Activated CD8-positive, alpha-beta memory T cell treated with anti-CD3 and anti-CD28 coated beads, Interleukin-2, amount 10 ng/mL, durations not matched to agents 7 days and 5 days (primary cell): ENCODE measurements at places on chromosomes 6 and 20.
A peak's percentile ranks its signal among the peaks of the same experiment; 100 is the strongest.

- DNase-seq, result no peak
Observed at GRCh38 chr20:53074811-53075314, 102.7 kb downstream of the TSHZ2 start.

- no peak for DNase-seq
Observed at GRCh38 chr20:6116758-6117157, 6.1 kb downstream of the FERMT1 start.

DNA sequence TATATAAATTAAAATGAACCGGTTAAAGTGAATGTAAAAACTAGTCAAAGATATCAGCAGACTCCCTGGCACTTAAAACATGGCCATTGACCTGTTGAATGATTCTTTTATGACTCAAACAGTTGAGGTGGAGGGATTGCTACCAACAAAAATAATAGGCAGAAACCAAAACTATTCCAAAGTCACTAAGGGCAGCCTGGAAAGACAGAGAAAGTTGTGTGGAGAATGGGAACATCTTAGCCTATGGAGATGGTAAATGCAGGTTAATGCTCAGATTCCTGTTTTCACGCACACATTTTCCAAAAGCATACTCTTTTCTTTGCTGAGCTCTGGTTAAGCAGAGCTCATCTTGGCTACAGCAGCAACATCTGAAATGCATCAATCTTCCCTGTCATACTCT is 553.5 kb downstream of the HACE1 start:
- DNase-seq, result no peak

GRCh38 chr20:11287126-11287525 is 613.3 kb upstream of the JAG1 start:
- DNase-seq, result no peak

DNA sequence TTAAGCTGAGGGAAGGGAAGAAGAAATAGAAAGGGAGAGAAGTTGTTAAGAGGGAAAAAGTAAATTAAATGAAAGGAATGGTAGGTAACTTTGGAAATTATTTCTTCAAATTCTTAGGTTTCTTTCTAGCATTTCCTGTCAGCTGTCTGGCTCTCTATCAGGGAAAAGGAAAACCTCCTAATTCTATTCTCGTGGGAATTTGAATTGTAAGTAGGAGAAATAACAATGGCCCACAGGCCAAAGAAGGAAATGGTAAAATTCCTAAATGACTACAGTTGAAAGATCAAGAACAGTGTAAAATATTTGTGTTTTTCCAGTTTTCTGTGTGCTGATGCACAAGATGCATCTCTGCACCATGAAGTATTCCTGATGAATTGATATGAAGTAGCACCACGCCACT is 173.0 kb downstream of the IBTK start:
- no peak for DNase-seq

- no peak for DNase-seq
Observed at GRCh38 chr6:101422811-101423210, 29.3 kb downstream of the GRIK2 start.

- peak; percentile 43 for DNase-seq
Observed at GRCh38 chr6:135054226-135054568, 425 bp downstream of the HBS1L start.

- DNase-seq, result no peak
Observed at GRCh38 chr20:36336954-36337704, 31.0 kb downstream of the DLGAP4 start.

DNA sequence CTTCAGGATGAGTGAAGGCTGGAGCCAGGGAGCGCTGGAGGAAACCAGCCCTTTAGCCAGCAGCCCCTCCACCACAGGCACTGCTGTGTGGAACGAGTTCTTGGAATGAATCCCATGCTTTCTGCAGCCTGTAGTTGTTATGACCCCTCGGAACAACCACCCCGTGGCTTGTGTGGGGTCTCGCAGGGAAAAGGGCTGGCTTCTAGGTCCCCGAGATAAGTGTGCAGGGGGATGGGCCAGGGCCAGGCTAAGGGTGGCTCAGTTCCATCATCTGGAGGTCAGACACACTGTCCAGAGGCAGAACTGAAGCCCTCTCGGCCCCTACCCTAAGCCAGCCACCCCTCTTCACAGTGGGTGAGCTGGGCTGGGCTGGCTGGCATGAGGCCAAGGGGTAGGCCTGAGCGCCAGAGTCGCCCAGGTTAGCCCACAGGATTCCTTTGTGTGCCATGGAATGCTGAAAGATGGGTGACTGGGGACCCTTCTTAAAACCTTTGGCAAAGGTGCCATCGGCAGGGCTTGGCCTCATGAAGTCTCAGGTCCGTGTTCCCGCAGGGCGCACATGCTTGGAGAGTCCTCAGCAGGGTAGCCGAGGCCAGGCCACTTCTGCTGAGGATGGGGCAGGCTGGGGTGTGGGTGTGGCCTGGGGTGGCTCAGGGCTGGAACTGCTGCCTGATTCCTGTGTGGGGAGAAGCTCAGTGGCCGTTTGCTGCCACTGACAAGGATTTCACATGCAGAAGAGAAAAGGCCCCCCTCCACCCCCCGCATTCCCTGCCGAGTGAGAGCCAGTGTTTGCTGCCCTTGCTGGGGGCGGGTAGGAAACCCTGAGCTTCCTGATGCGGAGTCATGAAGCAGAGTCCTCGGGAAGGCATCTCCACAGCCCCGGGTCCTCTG is 24.6 kb downstream of the SPATA2 start:
- DNase-seq, result no peak

GRCh38 chr20:62320581-62321354 is 18.0 kb downstream of the ADRM1 start:
- no peak for DNase-seq

DNA sequence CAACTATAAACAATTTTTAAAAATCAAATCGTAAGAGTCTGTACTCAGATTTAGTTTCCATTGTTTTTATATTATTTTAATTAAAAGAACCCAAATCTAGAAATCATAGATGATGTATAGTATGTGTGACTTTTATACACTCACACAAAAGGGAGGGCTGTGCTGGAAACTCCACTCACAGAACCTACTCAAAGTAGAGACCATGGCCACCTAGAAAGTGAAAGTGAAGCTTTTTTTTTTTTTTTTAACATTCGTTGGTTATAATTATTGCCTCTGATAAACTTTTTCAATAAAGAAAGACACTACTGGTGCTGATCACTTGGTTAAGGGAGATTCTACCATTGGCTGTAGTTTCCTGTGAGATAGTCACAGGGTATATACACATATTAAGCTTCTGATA is 37.9 kb upstream of the PRL start:
- no peak for DNase-seq

GRCh38 chr6:15246217-15246665 is 372 bp downstream of the JARID2 start:
- DNase-seq, result no peak

GRCh38 chr6:140538926-140539325 is 1164.5 kb upstream of the CITED2 start:
- no peak for DNase-seq

GRCh38 chr6:20605581-20605980 is 71.3 kb downstream of the CDKAL1 start:
- no peak for DNase-seq

GRCh38 chr6:134594881-134595280 is 277.0 kb upstream of the SGK1 start:
- DNase-seq, result no peak

DNA sequence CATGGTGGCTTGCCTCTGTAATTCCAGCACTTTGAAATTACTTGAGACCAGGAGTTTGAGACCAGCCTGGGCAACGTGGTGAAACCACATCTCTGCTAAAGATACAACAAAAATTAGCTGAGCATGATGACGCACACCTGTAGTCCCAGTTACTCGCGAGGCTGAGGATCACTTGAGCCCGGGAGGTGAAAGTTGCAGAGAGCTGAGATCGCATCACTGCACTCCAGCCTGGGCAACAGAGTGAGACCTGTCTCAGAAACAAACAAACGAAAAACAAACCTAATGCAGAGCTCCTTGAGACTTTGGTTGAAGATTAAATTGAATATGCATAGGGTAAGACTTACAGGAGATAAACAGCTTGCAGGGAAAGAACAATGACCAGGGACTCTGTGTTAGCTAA is 80.8 kb downstream of the SCAF8 start:
- DNase-seq, result no peak

DNA sequence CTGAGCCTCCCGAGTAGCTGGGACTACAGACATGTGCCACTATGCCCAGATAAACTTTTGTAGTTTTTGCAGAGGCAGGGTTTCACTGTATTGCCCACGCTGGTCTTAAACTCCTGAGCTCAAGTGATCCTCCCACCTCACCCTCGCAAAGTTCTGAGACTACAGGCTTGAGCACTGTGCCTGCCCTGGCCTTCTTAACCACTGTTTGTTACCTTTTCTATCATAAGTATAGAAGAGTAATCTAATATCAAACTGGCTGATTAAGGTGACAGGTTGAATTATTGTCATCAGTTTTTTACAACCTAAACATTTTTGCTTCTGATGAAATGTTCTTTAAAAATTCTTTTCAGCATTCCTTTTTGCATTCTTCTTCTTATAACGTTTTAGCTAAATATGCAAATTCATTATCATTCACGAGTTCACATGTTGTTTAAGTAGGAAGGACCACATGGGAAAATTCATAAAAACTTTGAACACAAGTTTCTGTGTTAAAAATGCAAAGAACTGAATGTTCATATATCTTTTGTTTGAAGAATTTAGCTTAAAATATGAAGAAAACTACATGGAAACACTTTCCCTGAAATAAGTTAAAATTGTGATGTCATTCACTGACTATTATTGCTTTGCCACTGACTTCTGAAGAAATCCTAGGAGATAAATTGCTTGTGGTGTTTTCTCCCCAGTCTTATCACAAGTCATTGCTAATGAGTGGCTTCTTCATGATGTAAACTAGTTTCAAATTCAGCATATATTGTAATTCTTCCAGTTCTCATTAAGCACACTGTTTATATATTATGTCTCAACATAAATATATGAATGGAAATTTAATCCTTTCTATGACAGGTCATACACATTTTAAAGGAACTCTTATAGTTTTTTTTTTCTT is 106.7 kb downstream of the ADGRB3 start:
- no peak for DNase-seq

- no peak for DNase-seq
Observed at GRCh38 chr6:39208223-39208739, 21.0 kb downstream of the KCNK5 start.

GRCh38 chr6:154885214-154885613 is 109.9 kb upstream of the TIAM2 start:
- DNase-seq, result no peak

DNA sequence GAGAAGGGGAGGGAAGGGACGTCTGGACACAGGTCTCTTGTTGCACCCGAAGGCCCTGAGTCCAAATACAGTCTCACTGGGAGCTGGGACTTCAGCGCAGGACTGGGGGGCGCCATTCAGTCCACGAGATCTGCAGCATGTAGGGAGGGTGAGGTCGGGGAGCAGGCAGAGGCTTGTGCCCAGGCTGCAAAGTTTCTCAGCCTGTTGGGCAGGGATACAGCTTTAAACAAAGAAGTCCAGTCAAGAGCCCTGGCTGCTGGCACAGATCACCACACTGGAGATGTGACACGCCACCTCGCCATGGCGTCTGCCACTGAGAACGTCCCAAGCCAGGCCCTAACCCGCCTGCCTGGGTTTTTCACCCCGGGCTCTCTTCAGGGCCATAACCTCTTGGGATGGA is 256.6 kb downstream of the DLL1 start:
- DNase-seq, result no peak

DNA sequence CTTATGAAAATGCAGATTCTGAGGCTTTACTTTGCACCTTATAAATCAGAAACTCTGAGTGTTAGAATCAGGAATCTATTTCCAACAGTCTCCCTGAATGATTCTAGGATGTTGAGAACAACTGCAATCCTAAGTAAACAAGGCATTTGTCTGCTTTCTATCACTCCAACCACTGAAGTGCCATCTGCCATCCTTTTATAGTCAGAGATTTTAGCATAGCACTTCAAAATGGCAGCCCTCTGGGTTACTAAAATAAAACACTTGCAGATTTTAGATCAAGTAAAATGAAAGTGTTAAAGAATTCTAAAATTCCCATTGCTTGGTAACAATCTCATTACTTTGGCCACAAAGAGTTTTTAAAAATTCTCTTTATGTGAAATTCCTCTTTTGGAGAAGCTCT is 258.9 kb downstream of the CD109 start:
- no peak for DNase-seq

- DNase-seq, result no peak
Observed at GRCh38 chr20:57544838-57545564, 15.9 kb upstream of the PCK1 start.

- DNase-seq, result no peak
Observed at GRCh38 chr6:148869585-148869984, 122.8 kb downstream of the UST start.

- DNase-seq, result no peak
Observed at GRCh38 chr6:47352194-47352920, 42.7 kb upstream of the TNFRSF21 start.

DNA sequence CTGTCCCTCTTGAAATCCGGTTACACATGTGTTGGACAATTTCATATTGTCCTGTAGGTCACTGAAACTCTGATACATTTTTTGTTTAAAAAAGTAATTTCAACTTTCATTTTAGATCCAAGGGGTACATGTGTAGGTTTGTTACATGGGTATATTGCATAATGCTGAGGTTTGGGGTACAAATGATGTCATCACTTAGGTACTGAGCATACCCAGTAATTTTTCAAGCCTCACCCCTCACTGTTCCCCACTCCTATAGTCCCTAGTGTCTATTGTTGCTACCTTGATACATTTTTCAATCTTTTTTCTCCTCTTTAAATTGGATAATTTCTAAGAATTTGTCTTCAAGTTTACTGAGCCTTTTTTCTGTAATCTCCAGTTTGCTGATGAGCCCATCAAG is 483.0 kb downstream of the DHX35 start:
- no peak for DNase-seq

- DNase-seq, result no peak
Observed at GRCh38 chr6:113317891-113318574, 539.1 kb upstream of the MARCKS start.

- DNase-seq, result peak; percentile 72
Observed at GRCh38 chr6:142842418-142843261, 102.3 kb downstream of the HIVEP2 start.

- no peak for DNase-seq
Observed at GRCh38 chr6:90370493-90370959, 73.9 kb upstream of the BACH2 start.

DNA sequence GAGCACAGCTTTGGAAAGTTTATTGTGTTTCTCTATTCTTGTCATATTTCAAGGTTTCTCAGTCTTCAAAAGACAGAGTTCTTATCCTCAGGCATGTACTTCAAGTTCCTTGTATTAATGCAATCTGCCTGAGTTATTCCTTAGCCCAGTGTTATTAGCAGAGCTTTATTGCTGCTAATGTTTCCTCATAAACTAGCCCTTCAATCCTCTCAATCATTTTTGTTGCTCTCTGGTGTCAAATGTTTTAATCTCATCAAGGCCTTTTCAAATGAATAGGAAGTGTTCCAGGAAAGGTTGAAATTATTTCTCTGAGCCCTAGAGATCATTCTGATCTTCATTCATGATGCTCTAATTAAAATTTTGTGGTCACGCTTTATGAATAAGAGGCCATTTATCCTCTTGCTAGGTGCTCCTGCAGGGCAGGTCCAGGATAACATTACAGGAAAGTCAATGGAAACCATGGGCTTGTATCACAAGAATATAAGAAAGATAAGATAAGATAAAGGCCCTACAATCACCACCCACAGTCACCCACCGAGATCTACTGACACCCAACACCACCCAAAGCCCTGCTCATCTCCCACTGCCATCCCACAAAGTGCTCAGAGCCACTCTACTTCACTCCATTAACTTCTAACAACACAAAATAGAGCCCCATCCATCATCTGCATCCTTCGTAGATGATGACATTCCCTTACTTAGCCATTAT is 125.9 kb downstream of the COL9A1 start:
- no peak for DNase-seq

GRCh38 chr6:29886701-29887100 is 55.6 kb upstream of the HLA-A start:
- DNase-seq, result no peak
